Activated CD4-positive, alpha-beta T cell treated with anti-CD3 and anti-CD28 coated beads, Interleukin-2, amount 10 ng/mL, durations not matched to agents 7 days and 5 days (primary cell): ENCODE measurements at places on chromosomes 4 and X. TPM values are rescaled to one million over a fixed set of nuclear protein-coding genes. Genes with fewer than 3 reads are reported as not detected.

DNA sequence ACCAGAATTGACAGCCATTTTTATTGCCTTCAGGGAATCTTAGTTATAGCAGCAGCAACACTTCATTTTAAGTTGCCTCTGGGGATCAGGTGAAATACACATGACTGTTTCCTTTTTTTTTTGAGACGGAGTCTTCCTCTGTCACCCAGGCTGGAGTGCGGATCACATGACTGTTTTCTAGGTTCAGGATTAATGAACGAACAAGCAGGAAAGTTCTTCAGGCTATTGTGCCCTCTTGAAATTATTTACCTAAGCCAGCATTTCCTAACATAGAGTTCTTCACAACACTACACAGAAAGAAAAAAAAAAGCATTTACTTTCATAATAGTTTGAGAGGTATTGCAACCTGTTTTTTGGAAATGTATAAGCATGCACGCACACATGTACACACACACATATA, 2032.8 kb downstream of the PCDH7 start:
- H3K36me3 ChIP-seq = no peaks in the 10 kb centered on the region
- H3K27me3 ChIP-seq = no peaks in the 10 kb centered on the region
- no peak overlapping the region for H3K4me3 ChIP-seq
- H3K27ac ChIP-seq = no peak overlapping the region
- DNase-seq = no peak
- H3K4me1 ChIP-seq = no peaks in the 10 kb centered on the region

The TBC1D8B gene
- total RNA-seq = 0.40 TPM

DNA sequence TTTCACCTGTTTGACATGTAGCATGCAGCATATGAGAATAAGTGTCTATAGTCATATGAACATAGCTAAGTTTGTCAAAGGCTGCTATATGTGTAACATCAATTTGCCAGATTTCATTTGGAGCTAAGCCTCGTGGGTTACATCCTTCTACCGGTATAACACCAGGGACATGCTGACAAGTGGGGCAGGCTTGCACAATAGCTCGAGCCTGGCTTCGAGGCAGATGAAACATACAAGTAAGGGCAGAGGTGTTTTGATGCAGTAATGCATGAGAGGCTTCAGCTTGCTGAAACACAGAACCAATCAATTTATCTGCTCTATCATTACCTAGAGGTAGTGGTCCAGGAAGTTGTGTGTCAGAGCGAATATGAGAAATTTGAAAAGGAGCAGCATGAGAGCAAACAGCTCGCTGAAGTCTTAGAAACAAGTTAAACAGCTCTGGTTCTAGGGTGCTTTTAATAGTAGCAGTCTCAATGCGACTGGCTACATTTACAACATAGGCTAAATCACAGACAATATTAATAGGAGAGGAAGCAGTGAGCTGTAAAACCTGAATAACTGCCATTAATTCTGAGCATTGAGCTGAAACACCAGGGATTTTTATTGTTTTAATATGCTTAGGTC, 14.9 kb upstream of the UGDH start:
- H3K4me3 ChIP-seq = no peak overlapping the region
- no peaks in the 10 kb centered on the region for H3K27me3 ChIP-seq
- H3K36me3 ChIP-seq = no peaks in the 10 kb centered on the region
- DNase-seq = no peak
- H3K27ac ChIP-seq = no peak overlapping the region
- H3K4me1 ChIP-seq = no peaks in the 10 kb centered on the region

DNA sequence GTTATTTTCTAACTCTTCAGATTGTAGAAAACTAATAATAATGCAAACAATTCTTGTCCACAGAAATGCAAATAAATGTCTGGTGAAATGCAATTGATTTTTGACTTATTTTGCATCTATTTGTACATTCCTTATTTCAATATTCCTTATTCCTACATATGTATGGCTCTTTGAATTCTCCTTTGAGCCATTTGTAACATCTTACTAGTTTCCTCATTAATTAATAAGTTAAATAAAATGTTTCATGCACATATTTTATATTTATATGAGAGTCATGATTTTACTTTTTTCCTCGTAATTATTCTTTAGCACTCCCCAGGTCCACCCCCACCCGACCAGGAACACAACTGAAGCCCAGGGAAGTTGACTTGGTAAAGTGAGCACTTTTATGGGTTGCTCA, 2.7 kb upstream of the FTHL17 start:
- H3K4me3 ChIP-seq = no peak overlapping the region
- no peak for DNase-seq
- H3K36me3 ChIP-seq = no peaks in the 10 kb centered on the region
- no peak overlapping the region for H3K27ac ChIP-seq
